ENCODE measurements at places on chromosomes 5 and 9.

GRCh38 chr5:55324815-55325418 lies 17.1 kb downstream of the MTREX start:
- DNase-seq = no peak

- no peak for DNase-seq
Observed at GRCh38 chr9:87216036-87216435, 268.7 kb upstream of the GAS1 start.

GRCh38 chr5:54415896-54416601 lies 39.5 kb upstream of the HSPB3 start:
- DNase-seq = no peak

DNA sequence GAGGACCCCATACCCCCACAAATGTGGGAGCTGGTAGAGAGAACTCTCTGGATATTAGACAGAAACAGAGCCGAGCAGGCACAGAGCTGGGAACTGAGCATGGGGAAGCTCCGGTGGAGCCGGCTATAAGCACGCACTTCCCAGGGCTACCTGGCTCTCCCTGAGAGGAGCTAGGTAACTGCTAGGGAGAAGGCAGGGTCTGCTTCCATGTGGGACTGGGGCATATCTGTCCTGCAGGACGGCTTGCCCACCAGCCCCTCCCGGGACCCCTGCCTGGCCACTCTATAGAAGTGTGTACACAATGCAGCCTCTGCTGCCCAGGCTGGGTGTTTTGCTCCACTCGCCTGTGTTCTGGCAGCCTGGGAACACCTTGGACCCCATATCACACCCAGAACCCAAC lies 1537.0 kb upstream of the CDH9 start:
- DNase-seq = no peak

GRCh38 chr5:56440871-56441740 lies 208.0 kb upstream of the ANKRD55 start:
- DNase-seq = no peak

DNA sequence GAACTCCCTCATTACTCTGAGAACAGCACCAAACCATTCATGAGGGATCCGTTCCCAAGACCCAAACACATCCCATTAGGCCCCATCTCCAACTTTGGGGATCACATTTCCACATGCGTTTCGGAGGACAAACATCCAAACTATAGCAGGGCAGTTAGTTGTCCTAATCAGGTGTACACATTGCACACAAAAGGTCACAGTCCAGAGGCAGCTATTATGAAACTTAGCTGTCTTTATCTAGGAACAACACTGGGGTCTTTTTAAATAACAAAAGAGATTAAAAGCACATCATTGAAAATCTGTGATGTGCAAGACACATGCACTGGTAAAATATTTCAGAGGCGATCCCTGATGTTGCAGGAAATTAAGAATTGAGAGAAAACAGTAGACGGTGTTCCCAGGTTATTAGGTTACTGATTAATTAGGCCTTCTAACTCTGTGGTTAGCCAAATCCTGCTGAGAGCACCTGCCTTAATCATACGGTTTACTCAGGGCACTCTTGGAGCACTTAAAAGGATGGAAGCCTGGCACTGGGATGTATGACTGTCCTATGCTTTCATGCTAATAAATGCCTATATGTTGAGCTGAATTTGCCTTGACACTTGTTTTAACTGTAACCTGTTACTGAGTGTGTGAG lies 1574.5 kb upstream of the WWC1 start:
- DNase-seq = no peak

DNA sequence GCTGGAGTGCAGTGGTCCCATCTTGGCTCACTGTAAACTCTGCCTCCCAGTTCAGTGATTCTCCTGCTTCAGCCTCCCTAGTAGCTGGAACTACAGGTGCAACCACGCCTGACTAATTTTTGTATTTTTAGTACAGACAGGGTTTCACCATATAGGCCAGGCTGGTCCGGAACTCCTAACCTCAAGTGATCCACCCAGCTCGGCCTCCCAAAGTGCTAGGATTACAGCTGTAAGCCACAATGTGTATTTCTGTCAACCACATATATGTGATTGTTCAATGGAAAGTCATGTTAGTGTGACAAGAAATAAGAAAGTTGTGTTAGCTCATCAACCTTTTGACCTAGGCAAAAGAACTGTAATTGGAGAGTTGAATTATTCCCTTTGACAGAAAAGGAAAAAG lies 677.1 kb upstream of the CHD1 start:
- no peak for DNase-seq

DNA sequence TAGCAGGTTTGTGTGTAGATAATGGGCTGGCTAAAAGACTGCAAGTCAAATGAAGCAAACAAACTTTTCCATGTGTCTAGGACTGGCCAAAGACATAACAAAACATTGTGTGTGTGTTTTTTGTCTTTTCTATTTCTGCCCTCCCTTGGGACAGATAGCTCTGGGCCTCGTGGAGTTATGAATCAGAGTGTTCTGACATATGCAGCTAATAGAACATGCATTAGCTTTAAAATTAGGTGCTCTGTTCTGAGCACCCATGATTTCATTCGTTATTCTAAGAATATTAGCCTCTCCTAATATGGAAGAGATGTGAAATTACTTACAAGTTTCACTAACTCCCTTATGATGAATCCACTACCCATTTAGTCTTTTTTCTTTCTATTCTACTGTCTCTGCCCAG lies 367.3 kb upstream of the PAPPA start:
- DNase-seq = no peak

Data from lower lobe of right lung (tissue), 2 donors.